CD4-positive, alpha-beta T cell treated with Interleukin-4 for 1 hour (primary cell): ENCODE measurements at places on chromosomes 6 and 20.

DNA sequence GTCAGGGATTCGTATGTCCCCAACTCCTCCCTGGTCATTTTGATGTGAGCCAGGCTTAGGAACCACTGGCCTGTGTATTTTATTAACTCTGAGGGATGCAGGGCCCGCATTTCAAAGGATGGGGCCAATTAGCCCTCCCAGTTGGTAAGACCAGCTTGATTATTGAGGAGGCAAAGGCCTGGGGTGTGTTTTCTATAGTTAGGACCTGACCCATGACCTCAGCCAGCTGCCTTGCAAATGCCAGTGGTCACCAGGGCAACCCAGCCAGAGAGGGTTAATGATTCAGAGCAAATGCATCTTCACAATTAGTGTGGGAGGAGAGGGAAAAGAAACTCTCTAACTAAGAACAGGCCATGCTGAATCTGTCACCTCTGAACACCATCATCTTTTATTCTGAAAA is 835.4 kb downstream of the MAFB start:
- no peak for DNase-seq

DNA sequence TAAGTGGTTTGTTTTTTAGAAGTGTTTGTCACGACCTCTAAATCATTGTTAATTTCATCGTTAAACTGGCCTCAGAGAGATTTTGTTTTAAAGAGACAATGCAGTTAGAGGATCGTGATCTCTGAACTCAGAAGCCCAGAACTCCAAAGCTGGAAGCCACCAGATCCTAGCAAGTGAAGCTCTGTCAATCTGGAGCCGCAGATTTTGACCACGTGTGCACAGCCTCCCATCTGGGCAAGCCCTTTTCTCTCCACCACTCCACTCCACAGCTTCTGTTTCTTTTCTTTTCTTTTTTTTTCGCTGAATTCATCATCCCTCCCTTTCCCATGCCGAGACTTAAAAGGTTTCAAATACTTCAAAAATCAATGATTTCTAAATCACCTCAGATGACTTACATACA is 142.2 kb upstream of the ESR1 start:
- DNase-seq: no peak

DNA sequence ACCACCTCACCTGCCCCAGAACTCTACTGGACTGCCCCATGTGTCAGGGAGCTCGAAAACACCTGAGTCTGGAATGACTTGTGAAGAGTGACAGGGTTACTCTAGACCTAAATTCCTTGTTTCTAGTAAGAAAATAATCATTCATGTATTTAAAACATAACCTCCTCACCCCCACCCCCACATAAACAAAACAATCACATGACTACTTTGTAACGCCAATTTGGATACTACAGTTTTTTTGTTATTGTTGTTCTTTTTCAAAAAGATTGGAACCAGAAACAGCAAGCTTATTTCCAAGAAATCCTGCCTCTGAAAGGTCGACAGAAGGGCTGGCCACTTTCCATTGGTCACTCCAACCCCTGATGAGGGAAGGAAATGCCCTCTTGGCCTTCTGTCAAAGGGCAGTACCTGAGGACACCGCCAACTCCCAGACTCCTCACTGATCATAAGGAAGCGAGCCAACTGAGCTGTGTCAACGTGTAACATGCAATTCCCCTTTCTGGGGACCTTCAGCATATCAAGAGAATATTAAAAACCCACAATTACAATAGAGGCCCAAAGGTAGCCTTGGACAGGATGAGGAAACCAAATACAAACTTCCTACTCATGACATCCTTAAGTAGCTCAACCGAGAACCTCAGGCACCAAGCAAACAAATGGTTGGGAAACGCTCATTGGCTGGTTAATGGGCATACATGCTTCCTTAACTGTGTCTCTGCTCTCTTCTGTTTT is 2.6 kb downstream of the MCUR1 start:
- DNase-seq: no peak

DNA sequence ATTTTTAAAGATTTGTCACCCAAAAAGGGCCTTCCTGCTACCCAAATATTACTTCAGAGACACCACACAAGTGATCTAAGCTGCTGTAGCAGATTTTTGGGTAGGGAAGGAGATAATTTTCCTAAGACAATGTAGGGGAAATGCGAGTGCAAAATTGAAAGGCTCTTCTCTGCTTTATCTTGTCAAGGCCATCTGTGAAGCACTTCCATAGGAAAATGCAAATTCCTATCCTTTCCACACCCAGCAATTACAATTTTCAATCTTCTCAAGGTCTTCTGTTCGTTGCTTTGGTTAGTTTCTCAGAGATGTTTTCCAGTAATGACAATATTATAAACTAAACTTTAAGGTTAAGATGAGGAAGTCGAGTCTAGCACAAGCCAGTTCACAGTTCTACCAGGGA is 53.4 kb downstream of the HDGFL1 start:
- no peak for DNase-seq

GRCh38 chr20:6238421-6238820 is 115.6 kb upstream of the FERMT1 start:
- no peak for DNase-seq
